NCI-H187 (cell line): ENCODE measurements at places on chromosomes 3 and 15.

DNA sequence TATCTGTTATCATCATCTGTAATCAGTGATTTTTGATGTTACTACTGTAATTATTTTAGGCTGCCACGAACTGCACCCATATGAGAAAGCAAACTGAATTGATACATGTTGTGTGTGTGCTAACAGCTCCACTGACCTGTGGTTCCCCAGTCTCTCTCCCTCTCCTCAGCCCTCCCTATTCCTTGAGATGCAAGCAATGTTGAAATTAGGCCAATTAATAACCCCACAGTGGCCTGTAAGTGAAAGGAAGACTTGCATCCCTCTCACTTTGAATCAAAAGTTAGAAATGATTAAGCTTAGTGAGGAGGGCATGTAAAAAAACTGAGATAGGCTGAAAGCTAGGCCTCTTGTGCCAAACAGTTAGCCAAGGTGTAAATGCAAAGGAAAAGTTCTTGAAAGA, 218.6 kb upstream of the LRRFIP2 start:
- no peak for DNase-seq

GRCh38 chr3:17500618-17501017, 241.8 kb downstream of the TBC1D5 start:
- no peak for DNase-seq

DNA sequence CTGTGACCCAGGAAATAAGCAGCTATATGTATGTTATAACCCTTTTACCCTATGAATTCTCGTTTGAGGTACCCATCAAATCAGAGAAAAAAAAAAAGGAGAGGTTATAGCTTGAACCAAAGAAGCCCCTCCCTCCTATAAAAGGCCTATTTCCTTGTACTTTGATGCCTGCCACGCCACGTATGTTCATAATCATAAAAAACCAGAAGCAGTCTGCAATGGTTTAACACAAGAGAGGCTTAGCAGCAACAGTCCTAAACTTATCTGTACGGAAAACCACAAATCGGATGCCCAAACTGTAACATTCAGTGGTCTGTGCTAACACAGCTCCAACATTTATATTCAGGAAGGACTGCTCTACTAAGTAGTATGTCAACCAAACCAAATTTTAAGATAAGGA, 21.2 kb downstream of the CCR8 start:
- no peak for DNase-seq

- no peak for DNase-seq
These were observed 265.9 kb downstream of the CD47 start for GRCh38 chr3:107824822-107825371.

DNA sequence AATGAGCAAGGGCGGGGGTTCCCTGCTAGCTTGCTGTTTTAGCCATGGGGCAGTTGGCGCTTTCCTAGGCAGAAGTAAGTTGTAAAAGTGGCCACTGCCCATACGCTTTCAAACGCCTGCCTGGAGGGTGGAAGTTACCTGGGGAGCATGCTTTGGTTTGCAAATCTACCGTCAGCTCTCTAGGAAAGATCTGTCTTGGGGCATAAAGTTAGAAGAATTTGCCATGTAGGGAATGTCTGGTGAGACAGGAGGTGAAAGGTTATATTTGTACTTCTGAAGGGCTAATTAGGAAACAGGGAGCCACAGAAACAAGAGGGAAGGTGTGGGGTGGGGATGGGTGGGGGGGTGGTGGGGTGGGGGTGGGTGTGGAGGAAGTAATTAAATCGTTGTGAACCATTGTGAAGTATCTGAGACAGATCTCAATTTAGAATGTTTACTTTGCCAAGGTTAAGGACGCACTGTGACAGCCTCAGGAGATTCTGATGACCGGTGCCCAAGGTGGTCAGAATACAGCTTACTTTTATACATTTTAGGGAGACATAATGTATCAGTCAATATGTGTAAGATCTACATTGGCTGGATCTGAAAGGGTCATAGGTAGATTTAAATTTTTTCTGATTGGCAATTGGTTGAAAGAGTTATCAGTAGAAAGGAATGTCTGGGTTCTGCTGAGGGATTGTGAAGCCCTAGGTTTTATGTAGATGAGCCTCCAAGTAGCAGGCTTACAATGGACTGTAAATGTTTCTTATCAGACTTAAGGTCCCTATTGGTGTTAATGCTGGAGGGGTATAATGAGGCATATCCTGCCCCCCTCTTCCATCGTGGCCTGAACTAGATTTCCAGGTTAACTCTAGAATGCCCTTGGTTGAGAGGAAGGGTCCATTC, 62.0 kb upstream of the GCNT3 start:
- no peak for DNase-seq

DNA sequence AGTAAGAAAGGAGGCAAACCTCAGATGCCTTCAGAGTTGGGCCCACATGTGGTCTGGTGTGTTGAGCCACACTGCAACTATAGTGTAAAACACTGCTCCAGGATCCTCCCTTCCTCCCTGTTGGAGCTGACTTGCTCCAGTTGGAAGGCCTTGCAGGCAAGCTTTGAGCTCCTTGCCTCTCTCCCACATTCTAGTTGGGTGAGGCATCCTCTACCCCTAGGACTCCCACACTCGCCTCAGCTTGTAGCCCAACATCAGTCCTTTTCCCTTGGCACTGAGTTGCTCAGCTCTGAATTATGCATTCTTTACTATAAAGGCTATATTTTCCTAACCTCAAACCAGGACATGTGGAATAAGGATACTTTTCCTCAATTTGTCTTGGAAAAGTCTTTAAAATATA, 143.9 kb downstream of the NECTIN3 start:
- DNase-seq = no peak

GRCh38 chr15:30978328-30978727, 13.1 kb downstream of the MTMR10 start:
- no peak for DNase-seq

DNA sequence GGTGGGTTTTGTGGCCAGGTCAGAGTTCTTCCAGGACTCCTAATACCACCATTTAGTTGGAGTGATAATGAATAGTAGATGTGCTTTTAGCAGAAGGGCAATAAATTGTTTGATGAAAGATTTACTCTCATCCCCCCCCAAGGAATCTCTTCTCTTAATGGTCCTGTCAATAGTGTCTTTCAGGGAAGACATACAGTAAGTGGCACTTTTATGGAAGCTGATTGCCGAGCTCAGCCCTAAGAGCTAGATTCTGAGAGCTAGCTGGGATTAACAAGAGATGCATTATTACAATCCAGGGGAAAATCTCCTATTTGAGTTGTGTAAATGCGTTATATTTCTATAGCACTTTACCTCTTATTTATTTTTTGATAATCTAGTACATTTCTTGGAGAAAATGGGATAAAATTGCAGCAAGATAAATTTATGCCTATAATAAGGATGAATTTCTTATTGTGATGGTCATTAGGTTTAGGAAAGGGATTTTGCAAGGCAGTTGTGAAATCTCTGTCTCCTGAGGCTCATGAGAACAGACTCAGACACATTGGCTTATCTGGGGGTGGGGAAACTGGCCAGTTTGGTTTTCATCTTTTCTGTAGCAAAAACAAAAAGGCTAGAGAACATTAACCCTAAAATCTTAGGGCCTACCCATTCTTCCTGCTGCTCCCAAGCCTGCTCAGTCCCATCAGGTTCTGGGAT, 41.6 kb upstream of the CLSTN2 start:
- DNase-seq = no peak

GRCh38 chr15:24985224-24985623, 30.4 kb downstream of the SNRPN start:
- no peak for DNase-seq

DNA sequence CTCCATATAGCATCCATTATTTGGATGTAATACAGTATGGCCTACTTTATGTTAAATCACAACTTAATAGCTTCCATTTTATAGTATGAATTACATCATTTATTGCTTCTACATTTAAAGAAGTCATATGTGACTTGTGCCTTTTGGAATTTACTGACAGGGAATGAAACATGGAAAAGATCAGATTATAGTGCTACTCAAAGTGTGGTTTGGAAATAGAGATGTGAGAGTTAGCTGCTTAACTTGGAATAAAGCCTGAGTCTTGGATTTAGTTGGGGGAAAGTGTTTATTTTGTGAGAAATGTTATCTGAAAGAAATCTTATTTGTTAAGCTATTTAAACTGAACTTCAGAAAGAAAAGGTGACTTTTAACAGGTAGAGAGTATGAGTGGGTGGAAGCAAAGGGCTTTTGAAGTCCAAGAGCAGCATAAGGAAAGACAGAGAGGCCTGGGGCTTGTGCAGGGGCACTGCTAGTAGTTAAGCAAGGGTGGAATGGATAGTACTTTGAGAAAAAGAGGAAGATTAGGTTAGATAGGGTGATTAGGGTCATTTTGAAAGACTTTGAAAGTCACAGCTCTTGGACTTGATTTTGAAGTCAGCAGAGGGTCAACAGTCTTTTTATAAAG, 60.5 kb downstream of the SLMAP start:
- no peak for DNase-seq

- DNase-seq = no peak
These were observed 60.6 kb downstream of the TMEM39A start for GRCh38 chr3:119402791-119403190.

- no peak for DNase-seq
These were observed 195.1 kb downstream of the GHSR start for GRCh38 chr3:172253200-172253599.

DNA sequence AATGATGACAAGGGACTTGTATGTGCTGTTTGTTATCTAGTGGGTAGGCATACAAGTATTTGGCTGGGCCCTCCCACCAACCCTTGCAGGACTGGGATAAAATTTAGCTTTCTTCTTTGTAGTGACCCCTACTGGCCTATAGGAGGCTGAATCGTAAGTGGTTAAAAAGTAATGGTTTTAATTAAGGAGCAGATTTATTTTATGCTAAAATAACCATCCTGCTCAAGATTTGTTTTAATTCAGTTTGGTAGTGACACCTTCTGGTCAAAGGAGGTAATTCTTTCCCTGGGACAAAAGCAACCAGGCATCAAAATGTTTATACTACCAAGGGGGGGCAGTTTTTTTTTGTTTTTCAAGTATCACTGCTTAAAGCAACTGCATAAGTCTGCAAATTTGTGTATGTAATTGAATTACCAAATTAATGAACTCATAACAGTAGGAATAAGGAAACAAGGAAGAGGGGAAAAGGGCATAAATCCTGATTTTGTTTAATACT, 70.7 kb downstream of the TOP2B start:
- DNase-seq = no peak

- no peak for DNase-seq
These were observed 115.9 kb upstream of the CCNL1 start for GRCh38 chr3:157275832-157276231.

DNA sequence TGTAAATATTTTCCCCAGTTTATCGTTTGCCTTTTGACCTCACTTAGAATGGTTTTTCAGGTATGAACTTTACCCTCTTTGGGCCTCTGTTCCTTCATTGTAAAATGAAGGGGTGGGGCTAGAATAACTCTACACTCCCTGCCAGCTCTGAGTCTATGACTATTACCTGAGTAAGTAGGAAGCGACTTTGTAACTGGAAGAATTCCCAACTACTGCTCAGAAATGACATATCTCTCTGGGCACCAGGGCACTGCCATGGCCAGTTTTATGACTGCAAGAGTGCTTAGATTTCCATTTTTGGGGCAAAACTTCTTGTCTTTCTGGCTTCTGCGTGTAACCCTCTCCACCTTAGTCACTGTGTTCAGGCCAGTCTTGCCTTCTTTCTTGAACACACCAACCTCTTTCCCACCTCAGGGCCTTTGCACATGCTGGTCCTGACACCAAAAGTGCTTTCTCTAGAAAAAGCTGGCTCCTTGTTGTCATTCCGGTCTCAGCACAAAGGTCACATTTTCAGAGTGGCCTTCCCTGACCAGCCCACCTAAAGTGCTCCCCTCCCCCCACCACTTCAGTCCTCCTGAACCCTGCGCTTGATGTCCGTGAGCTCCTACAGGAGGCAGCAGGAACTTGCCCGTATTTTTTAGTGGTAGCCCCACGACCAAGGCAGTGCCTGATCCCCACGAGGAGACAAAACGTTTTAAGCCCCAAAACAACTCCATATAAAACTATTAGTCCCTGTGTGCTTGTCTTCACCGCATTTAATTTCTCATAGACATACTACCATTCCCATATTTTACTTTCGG, 25.6 kb downstream of the CDCP1 start:
- DNase-seq = no peak

DNA sequence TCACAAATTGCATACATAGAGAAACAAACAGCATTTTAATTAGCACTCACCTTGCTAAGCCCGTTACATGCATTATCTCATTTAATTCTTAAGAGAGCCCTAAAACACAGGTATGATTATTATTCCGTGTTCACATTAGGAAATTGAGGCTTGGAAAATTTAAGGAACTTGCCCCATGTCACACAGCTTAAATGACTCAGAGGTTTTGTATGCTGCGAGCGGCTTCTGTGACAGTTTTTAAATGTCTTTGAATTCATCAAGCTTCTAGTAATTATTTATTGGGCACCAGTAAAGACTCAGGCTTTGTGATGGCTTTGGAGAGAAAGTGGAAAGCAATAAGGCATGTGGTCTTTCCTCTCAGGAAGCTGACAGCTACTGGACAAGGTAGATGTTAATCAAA, 166.7 kb upstream of the THBS1 start:
- no peak for DNase-seq

GRCh38 chr15:64246364-64247189, 83.8 kb upstream of the PPIB start:
- DNase-seq = no peak

GRCh38 chr3:71000483-71000882, 583.0 kb downstream of the FOXP1 start:
- DNase-seq = no peak

DNA sequence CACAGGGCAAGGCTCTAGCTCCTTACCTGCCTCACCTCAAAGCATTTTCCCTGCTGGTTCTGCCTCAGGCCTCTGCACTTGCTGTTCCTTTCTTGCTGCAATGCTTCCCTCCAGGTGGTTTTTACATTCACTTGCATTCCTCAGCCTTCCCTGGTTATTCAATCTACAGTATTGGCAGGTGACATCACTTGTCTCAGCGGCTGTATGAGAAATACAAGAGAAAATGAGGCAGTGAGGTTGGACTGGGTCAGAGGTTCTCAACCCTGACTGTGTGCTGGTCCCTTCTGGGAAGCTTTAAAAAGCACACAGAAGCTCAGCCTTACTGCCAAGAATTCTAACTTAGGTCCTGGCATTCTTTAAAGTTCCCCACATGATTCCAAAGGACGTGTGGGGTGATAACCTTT, 26.7 kb downstream of the SIAH2 start:
- no peak for DNase-seq

- no peak for DNase-seq
These were observed 1.4 kb upstream of the HERC1 start for GRCh38 chr15:63835211-63835568.

DNA sequence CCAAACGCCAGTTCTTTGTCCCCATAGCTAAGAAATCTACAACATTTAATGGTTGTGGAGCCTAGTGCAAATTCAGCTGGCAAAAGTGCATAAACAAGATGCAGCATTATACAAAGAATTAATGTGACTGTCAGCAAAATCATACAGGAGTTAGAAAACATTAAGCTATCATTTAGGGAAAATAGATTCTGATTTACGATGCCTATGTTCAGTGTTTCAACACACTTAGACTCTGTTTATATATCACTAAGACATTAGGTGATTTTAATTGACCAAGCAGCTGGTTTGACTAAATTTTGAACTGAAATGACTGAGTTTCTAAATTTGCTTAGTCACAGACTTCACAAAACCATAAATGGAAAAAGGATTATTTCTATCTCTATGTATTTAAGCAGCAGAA, 1076.8 kb downstream of the TBL1XR1 start:
- no peak for DNase-seq
